ENCODE measurements at places on chromosomes 2 and 18.

- no peak for DNase-seq
These were observed 16.6 kb downstream of the FHOD3 start for GRCh38 chr18:36314098-36314497.

GRCh38 chr2:226387499-226387942, 412.1 kb downstream of the IRS1 start:
- no peak for DNase-seq

- DNase-seq, result no peak
These were observed 230.1 kb upstream of the SPOPL start for GRCh38 chr2:138271467-138271866.

DNA sequence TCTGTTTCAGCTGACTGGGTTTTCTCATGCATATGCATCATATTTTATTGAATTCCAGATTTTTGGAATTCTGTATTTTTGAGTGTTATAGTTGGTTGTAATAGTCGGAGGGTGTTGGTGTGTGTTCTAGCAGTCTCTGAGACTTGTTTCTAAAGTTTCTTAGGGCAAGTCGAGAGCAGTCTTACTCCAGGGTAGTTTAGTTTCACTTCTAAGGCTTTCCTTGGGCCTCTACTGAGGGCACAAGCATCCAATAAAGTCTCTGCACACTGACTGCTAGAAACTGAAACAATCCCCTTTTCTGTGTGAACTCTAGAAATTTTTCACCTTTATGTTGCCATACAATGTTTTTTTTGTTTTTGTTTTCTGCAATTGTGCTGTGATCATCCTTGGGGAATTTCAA, 663.7 kb upstream of the LRATD1 start:
- no peak for DNase-seq

GRCh38 chr2:237962432-237963084, 4.3 kb upstream of the UBE2F start:
- DNase-seq, result no peak

GRCh38 chr2:189171956-189172609, 7.5 kb downstream of the COL5A2 start:
- DNase-seq, result no peak

DNA sequence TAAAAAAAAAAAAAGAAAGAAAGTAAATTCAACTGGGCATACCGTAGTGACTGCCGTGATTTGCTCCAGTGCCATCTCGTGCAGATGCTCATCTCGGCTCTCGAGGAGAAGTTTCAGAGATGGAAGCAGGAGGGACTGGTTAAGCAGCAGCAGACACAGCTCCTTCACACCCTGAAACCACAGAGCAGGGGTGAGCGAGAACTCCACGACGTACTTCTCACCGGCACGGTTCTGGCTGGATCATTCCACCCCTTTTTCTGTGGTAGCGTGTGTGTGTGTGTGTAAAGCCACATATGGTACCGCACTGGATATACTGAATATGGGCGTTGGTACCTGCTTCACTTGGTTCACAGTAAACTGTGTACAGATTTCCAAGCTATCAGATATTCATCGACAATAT, 382.2 kb downstream of the NBAS start:
- no peak for DNase-seq

DNA sequence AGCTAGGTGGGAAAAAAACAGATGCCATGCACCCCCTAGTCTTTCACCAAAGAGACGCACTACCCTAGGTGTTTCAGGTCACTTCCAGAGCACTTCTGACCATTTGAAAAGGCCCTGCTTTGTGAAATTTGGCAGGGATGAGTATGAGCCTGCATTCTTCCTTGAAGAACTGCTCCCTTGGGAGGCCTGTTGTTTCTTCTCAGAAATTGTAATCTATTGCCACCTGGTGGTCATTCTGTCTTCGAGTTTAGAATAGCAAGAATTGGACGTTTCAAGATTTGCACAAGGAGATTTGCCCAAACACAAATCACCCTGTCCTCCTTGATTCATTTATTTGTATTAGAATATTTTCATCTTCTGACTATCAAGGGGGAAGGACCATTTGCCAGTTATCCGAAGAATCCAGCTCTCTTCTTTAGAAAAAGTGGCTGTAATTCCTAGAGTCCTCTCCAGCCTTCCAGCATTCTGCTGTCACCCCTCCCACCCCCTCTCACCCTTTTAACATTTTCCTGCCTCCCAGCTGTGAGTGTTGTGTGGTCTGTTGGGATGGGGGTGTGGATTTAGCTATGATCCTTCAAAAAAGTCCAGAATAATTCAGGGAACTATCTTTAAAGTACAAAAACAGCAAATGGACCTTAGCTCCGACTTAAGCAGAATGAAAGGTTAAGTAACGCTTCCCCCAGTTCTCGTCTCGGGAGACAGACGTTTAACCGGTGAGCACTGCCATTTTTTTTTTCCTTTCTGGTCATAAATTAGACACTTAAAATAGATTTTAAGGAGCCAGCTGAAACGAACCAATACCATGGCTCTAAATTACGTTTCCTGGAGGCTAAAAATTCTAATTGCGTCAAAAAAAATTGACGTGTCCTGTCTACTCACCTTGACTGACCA, 3.7 kb upstream of the GAD1 start:
- no peak for DNase-seq

GRCh38 chr2:113963965-113964364, 74.1 kb downstream of the ACTR3 start:
- no peak for DNase-seq

DNA sequence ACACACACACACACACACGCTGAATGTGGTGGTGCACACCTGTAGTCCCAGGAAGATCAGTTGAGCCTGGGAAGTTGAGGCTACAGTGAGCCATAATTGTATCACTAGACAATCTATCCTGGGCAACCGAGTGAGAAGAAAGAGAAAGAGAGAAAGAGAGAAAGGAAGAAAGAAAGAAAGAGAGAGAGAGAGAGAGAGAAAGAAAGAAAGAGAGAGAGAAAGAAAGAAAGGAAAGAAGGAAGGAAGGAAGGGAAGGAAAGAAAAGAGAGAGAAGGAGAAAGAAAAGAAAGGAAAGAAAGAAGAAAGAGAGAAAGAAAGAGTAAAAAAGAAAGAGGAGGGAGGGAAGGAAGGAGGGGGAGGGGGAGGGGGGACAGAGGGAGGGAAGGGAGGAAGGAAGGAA, 150.0 kb upstream of the MAP3K20 start:
- no peak for DNase-seq

DNA sequence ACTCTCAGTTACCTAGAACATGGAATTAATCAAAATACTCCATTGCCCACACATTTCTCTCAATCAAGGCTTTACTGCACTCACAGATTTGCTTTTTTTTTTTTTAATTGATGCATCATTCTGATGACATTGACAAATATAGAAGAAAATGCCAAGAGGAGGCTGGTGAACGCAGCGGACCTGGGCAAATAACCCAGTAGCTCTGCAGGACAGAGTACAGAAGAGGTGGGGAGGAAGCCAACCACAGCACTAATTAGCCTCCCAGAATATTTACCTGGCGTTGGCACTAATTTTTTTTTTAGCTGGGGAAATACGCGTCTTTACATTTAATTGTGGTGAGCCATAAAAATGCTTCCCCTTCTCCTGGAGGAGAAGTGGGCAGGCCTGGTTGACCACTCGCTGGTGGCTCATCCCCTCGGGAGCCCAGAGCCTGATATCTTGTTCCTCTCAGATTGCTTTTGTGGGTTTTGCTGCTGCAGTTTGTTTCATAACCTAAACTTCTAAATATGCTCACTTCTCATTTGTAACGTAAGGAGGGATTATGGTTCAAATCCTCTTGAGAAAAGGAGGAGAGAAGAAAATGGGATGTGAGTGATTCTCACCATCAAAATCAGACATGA, 165.8 kb upstream of the EPB41L3 start:
- no peak for DNase-seq

GRCh38 chr2:212940816-212941215, 210.6 kb downstream of the IKZF2 start:
- no peak for DNase-seq

DNA sequence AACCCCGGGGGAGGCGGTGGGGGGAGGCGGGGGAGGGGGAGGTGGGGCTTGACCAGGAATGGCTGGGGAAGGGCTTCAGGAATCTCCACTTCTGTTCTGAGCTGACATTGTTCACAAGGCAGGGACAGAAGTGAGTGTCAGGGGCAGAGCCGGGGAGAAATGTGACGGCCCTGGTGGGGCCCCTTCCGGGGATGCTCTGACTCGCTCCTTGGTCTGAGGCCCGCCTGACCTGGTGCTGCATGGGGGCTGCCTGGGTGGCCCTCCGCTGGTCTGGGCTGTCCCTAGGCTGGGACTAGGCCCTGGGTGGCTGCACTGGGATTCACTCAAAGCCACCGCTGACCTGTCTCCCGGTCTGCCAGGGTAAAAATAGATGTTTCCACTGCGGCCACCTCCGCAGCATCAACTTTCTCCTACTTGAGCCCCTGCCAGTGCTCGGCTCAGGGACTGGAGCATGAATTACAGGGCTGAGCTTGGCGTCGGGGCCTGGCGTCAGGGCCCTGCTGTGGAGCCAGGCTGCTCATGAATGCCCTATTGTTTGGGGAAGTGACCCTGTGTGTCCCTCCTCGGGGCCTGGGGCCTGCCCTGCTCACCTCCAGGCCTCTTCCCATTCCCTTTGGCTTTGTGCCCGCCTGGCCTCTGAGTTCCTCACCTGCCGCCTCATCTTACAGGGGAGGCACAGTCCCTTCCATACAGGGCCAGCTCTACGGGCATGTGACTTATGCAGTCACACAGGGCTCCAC, 247.5 kb downstream of the DYSF start:
- no peak for DNase-seq

DNA sequence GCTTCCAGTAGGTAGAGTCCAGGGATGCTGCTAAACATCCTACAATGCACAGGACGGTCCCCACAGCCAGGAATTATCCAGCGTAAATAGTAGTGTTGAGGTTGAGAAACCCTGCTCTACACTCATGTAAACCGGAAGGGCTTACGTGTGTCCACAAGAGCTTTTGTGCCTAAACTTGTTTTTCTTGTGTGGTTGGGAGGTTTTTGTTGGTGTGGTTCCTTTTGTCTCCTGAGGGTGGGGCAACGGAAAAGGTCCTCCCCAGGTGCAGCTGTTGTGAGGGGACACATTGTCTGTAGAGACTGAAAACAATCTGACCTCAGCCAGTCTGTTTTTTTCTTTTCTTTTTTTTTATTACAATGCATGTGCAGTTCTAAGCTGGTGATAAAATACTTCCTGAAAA, 72.7 kb upstream of the MGAT5 start:
- peak; percentile 13 for DNase-seq

GRCh38 chr2:181398000-181398399, 59.2 kb upstream of the ITGA4 start:
- DNase-seq, result no peak

DNA sequence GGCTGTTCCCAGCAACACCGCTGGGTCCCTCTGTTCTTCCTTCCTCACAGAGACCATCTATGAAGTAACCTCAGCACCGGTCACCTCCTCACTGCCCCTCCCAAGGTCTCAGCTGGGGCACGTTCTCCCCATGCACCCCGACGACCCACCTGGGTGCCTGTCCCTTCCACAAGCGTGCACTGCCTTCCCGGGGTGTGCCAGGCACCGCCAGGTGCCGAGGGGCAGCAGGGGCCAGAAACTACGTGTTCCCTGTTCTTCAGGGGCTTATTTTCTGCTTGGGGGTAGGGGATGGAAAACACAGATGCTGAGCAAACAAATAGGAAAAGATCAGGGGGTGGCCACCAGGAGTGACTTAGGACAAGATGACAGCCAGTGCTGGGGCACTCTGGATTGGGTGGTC, 30.4 kb upstream of the SEMA4C start:
- no peak for DNase-seq

GRCh38 chr18:48680339-48681250, 141.8 kb downstream of the CTIF start:
- no peak for DNase-seq

GRCh38 chr2:71191570-71191943, 35.3 kb downstream of the PAIP2B start:
- DNase-seq, result no peak

DNA sequence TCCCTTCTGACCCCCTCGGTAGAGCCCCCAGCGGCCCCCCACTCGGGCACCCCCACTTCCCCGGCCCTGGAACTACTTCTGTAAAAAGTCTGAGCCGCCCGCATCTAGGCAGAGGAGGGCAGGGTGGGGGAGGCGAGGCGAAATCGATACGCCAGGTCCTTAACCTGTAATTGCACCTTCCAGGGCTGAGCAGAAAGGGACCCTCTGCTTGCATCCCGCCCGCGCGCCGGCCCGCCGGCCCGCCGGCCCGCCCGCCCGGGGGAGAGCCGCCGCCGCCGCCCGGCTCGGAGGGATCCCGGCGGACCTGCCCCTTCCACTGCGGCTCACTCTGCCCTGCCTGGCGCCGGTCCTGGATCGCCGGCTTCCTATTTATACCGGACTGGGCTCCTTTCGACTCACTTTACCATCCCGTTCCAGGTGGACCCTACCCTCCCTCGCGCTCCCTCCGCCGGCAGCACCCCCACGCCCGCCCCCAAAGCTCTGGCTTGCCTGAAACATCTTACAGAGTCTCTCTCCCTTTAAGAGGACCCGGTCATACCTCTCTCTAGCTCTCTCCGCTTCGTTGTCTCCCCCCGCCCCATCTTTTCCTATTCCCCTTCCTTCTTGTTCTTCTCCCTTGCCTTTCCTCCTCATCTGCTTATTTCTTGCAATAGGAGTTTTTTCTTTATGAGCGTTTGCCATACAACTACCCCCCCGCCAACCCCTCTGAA, 797 bp downstream of the KLHL14 start:
- DNase-seq, result no peak

DNA sequence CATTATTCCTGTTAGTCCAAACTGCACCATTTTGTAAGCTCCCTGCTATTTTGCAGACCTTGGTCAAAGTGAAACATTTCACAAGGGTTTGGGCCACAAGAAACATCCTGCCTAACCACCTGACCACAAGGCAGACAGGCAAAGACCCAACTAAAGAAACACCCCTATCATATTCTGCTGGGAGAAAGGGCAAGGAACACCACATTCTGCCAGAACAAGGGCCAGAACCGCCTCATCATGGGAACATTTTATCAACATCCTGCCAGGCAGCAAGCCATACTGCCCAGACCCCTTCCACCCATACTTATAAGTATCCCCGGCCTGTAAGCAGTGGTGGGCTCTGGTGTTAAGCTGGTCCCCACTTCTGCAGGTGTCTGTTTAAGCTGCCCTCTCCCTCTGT, 12.0 kb upstream of the RAB31 start:
- DNase-seq, result no peak

DNA sequence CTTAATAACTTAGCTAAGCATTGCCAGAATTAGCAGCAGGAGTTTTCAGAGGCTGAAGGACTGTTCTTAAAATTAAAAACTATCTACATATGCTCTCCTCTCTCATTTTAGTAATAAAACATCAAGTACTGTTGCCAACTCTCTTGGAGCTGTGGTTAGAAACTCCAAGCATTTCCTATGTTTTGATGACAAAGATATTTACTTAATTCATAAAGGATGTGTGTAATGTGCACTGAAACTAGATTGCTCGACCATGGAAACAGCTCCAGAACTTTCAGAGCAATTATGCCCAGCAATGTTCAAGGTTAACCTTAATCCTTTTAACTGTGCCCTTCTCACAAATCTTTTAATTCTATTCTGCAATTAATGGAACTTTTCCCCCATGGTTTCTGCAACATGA, 8.4 kb downstream of the GRP start:
- DNase-seq, result no peak
